Uterus (tissue), 4 donors: ENCODE measurements at places on chromosomes 7 and 10.

DNA sequence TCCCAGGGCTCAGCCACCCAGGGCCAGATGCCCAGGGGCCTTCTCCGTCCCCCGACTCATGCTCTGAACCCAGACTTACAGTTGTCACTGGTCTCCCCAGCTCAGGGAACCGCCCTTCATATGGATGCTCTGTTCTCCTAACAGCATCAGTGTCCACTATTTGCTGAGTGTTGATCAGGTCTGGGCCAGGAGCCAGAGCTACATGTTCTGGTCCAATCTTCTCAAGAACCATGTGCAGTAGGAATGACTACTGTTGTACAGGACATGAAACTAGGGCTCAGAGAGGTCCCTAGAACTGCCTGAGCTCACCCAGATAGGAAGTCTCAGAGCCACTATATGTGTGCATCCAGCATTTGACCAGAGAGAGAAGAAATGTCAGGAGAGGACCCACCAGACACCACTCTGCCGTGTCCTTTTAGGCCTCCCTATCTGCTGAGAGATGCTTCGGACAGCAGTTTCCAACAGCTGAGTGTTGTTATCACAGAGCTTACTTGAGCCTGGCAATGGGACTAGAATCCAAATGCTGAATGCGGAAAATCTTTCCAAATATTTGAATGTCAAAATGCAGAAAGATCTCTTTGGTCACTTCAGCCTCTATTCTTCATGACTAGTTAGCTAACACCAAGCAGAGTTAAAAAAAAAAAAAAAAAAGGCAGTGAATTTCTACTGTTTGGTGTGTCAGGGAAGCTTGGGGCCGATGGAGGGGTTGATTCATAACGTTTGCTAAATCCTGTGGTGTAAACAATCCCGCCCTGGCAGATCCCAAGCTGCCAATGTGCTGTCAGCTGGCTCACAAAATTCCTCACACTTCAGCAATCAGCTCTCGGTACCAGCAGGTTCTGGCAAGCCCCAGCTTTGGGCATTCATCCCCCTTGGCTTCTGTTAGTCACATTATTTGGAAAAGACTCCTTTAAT lies 246.1 kb downstream of the TNS3 start:
- no peak overlapping the region for H3K4me3 ChIP-seq
- H3K4me1 ChIP-seq = no peaks in the 10 kb centered on the region
- DNase-seq = no peak
- no peaks in the 10 kb centered on the region for H3K36me3 ChIP-seq
- no peaks in the 10 kb centered on the region for H3K27me3 ChIP-seq
- no peak overlapping the region for H3K27ac ChIP-seq

DNA sequence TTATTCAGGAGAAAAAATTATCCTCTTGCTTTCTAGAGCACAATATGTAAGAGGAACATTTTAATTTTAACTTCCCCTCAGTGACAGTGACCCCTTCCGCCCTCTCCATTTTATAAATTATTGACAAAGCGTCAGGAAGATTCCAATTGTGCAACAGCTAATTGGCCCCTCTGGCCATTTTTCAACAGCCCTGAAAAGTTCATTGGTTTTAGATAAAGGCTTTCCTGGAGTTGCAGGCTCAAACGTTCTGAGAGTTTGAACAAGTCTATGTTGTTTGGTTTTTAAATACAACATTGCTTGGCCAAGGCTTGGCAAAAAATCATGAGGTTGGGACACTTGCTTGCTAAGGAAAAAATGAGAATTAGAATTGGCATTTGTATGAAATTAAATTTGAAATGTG lies 422.2 kb upstream of the ANKRD30A start:
- H3K27ac ChIP-seq = no peak overlapping the region
- no peak for DNase-seq
- H3K27me3 ChIP-seq = no peaks in the 10 kb centered on the region
- H3K4me1 ChIP-seq = no peaks in the 10 kb centered on the region

GRCh38 chr7:29091715-29092114 lies 54.6 kb downstream of the CPVL start:
- peak overlapping the region; percentile 76 for H3K27ac ChIP-seq
- no peaks in the 10 kb centered on the region for H3K27me3 ChIP-seq
- DNase-seq = no peak
- H3K4me3 ChIP-seq = peak overlapping the region; percentile 31
- no peaks in the 10 kb centered on the region for H3K36me3 ChIP-seq

GRCh38 chr10:133021963-133022775 lies 65.6 kb upstream of the ADGRA1 start:
- H3K27ac ChIP-seq = no peak overlapping the region
- H3K27me3 ChIP-seq = no peaks in the 10 kb centered on the region
- no peaks in the 10 kb centered on the region for H3K4me1 ChIP-seq
- DNase-seq = no peak

- H3K27me3 ChIP-seq = no peaks in the 10 kb centered on the region
- no peaks in the 10 kb centered on the region for H3K36me3 ChIP-seq
- no peak overlapping the region for H3K27ac ChIP-seq
- H3K4me1 ChIP-seq = no peaks in the 10 kb centered on the region
Measured at GRCh38 chr7:133353775-133354174, 100.9 kb downstream of the EXOC4 start.
